ENCODE measurements at places on chromosomes 16 and 17.

DNA sequence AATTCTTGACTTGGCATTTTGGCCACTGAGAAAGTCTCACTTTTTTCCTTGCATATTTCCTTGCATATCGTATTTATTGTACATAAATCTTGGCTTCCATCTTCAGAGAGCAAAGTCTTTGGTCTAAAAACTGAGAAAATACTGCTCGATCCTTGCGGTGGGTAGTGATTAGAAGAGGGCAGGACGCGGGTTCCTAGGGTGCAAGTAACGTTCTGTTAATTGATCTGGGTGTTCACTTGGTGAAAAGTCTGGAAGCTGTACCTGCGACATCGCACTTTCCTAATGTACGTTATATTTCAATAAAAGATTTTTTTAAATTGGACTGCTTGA is 758 bp upstream of the UBALD2 start:
- DNase-seq, result no peak

- no peak for DNase-seq
Measured at GRCh38 chr17:50055055-50055425, 870 bp upstream of the ITGA3 start.

DNA sequence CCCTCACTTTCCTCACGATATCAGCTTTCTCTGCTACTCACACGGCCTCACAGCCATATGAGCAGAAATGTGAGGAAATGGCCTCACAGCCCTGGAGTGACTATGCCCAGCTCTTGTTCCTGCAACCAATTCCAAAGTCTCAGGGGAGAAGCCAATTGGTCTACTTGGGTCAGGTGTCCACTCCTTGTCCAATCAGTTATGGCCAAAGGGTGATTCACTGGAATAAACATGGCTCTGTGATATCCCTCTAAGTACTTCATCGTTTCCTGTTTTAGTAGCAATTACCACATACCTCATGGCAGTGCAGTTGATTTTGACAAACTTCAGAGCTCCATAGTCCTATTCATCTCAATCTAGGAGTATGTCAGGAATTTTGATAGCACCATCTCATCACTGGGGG is 195.4 kb downstream of the KATNIP start:
- no peak for DNase-seq

- no peak for DNase-seq
Measured at GRCh38 chr16:4855804-4856203, 8.5 kb downstream of the UBN1 start.

- DNase-seq, result peak; percentile 73
Measured at GRCh38 chr16:88886845-88887521, 20.5 kb upstream of the PABPN1L start.

- DNase-seq, result no peak
Measured at GRCh38 chr16:80733407-80733806, 71.0 kb downstream of the CDYL2 start.

- no peak for DNase-seq
Measured at GRCh38 chr17:64554028-64554637, 47.4 kb downstream of the CEP95 start.

DNA sequence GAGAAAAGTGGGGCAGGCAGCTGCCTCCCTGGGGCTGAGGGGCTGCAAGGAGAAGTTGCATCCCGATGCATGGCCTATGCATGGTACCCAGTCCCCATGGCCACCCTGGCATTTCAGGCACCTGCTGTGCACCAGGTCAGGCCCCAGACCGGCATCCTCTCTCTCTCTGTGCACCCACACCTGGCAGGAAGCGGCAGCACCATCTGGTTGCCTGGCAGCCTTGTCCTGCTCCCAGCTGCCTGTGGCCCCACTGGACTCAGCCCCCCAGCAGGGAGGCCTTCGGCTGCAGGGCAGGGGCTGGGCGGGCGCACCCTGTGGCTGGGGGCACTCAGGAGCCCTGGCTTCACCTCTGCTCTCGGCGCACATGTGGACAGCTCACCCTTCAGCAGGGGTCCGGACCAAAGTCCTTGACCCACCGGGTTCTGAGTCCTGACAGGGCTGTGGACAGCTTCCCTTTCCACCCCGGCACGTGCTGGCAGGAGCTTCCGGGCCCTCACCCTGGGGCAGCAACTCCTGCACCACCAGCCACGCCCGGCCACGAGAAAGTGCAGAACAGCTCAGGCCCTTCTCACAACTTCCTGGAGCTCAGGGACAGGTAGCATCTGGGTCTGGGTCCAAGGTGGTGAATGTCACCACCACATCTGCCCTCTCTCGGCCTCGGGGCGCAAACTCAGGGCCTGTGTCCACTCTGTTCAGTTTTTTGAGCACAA is 36.7 kb downstream of the CTU2 start:
- no peak for DNase-seq

DNA sequence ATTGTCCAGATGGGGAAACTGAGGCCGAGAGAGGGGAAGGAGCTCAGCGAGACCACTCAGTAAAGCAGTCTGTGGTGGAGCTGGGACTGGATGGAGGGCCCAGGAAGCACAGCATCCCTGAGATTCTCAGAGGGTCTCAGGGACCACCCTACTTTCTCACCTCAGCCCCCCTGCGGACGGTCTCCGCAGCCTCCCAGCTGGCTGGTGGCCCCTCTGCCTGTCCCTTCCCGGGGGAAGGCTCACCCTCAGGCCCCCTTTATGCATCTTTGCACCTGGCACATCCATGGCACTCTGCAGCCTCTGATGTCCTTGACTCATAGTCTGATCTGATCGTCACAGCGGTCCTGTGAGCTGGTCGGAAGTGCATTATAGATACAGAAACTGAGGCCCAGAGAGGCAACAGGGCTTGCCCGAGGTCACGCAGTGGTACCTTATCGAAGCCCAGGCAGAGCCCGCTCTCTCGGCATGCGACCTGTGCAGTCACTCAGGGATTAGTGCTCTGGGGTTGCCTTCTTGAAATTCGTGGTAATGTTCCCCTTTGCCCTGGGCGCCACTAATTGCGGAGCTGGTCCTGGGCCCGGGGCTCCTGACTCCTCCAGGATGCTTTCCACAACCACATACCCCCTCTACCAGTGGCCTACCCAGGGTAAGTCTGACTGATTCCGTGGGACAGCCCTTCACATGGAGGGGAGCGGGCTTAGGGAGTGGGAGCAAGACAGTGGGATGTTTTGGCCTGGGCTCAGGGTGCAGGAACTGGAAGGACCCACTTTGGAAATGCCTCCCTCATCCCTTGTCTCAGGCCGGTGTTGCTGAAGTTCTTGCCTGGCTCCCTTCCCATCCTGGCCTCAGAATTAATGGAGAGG is 24.4 kb downstream of the RAB11FIP4 start:
- DNase-seq, result no peak

GRCh38 chr17:2421315-2422147 is 20.7 kb upstream of the MNT start:
- peak; percentile 75 for DNase-seq

DNA sequence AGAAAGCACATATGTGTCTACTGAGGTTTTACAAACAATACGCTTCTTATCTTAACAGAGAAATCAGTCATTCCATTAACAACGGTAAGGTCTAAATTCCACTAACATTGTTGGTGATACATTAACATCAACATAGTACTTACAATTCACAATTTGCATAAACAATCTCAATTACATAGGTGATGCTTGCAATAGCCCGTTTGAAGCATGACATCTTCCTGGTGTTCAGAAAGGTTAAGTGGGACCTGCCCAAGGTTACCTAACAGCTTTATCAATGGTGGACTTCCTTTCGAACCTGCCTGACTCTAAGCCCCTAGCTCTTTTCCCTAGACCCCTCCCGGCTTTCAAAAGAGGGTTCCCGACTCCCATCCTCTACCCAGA is 699 bp downstream of the FAM222B start:
- DNase-seq, result no peak

- no peak for DNase-seq
Measured at GRCh38 chr17:76670718-76671122, 27.2 kb upstream of the ST6GALNAC1 start.

GRCh38 chr16:89014403-89015230 is 37.6 kb upstream of the CBFA2T3 start:
- DNase-seq, result peak; percentile 34

DNA sequence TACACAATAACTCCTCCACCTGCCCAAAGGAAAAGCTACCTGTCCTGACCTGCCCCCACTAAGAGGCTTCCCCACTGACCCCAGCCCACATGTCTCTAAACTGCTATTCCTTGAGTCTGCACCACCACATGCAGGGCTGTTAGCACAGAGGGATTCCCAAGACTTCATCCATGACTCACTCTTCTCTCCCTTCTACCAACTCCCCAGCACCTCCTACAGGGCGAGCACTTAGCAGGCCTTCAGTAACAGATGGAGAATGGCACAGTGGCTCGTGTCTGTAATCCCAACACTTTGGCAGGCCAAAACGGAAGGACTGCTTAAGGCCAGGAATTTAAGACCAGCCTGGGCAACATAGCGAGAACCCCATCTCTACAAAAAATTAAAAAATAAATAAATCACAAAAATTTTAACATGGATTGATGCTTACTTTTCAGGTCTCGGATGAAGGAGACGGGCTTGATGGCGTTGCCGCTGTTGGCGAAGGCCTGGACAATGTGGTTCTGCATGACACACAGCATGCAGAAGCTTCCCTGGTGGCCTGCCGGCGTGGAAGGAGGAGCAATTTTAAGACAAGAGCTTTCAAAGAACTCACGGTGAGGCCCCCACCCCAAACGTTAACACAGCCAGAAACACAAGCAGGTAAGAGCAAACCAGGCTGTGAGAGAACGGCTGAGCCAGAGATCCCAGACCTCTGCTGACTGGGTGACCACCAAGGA is 12.0 kb downstream of the USP36 start:
- peak; percentile 51 for DNase-seq

- no peak for DNase-seq
Measured at GRCh38 chr17:26782153-26782552, 511.8 kb upstream of the WSB1 start.

DNA sequence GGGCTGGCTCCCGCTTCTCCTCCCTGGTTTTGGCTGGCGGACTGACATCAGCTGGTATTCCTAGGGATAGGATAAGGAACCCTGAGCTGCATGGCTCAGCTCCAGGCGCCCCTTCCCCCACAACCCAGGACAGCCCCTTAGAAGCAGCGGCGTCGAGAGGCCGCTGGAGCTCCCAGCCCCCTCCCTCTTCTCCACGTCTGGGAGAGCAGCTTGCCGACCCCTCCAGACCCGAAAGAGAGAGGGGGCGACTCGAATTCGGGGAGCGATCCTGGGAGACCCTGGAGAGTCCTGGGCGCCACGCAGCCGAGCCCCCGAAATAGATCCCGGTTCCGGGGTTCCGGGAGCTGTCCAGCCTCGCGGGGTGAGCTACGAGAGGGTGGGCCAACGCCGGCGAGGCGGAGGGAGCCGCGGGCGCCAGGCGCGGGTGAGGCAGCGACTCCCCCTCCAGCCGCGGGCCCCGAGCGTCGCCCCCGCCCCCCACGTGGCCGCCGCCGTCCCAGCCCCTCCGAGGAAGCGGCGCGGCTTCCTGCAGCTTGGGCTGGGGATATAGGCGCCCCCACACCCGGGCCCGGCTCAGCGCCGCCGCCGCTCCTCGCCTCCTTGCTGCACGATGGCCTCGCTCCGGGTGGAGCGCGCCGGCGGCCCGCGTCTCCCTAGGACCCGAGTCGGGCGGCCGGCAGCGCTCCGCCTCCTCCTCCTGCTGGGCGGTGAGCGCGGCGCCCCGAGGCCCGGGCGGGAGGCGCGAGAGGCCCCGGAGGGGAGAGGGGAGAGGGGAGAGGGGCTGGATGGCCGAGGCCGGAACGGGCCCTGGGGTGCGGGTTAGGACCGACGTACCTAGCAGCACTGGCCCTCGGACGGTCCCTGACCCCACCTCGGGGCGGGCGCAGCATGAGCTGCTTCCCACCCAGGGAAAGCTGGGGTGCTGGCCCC is at the start of gene RAMP2:
TSS of gene RAMP2 (plus strand) at position 576 of the 930 bp plus-strand sequence. CDS start at position 611, 35 bp downstream.
- DNase-seq, result peak; percentile 73
